Central memory CD4-positive, alpha-beta T cell (primary cell): ENCODE measurements at places on chromosomes 4 and X.

GRCh38 chr4:113981591-113981990, 2.1 kb upstream of the ARSJ start:
- DNase-seq: no peak

- peak; percentile 68 for DNase-seq
These were observed 111.6 kb downstream of the DHX15 start for GRCh38 chr4:24472514-24473308.

DNA sequence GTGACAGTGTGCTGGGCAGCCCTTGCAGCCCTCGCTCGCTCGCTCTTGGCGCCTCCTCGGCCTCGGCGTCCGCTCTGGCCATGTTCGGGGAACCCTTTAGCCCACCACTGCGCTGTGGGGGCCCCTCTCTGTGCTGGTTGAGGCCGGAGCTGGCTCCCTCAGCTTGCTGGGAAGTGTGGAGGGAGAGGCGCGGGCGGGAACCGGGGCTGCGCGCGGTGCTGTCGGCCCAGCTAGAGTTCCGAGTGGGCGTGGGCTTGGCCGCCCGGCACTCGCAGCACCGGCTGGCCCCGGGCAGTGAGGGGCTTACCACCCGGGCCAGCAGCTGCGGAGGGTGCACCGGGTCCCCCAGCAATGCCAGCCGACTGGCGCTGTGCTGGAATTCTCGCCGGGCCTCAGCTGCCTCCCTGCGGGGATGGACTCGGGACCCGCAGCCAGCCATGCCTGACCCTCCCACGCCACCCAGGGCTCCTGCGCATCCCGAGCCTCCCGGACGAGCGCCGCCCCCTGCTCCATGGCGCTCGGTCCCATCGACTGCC, 770.1 kb upstream of the GALNTL6 start:
- no peak for DNase-seq

- DNase-seq: no peak
These were observed 2.9 kb downstream of the NDNF start for GRCh38 chr4:121069430-121069829.

DNA sequence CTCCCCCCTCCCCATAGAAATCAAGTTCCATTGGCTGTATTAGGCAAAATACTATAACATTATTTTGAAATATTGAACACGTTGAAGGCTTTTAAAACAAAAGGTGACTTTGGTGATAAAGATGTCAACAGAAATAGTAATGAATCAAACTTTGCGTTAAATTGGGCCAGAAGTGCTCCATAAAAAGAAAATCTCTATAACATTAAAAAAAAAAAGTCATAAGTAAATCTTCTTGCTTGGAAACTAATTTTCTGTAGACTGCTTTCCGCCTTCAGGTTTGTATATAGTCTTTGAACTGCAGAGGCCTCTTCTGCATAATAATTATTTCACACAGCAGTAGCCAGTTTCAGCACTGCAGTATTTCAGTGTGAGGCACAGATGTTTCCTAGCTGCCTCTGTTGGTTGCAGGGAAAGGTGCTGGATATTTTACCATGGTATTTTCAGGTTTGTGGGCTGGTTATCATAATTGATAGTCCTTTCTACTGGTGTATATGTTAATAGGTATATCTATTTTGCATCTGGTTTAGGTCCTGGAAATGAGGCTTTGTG, 158.9 kb downstream of the KDM6A start:
- DNase-seq: no peak

GRCh38 chr4:126087101-126087500, 772.3 kb downstream of the FAT4 start:
- DNase-seq: no peak

GRCh38 chrX:19563327-19563726, 48.0 kb upstream of the MAP3K15 start:
- no peak for DNase-seq
